ENCODE measurements at places on chromosomes 5 and 9. TPM values are rescaled to one million over a fixed set of nuclear protein-coding genes. Genes with fewer than 3 reads are reported as not detected.

CA9 gene
- total RNA-seq, result 3.9 TPM

IL7R gene
- 0.06 TPM for total RNA-seq

RAD50 gene
- total RNA-seq, result 30.0 TPM

HMCN2 gene
- 0.06 TPM for total RNA-seq

PHYHD1 gene
- total RNA-seq, result 33.5 TPM

STPG3 gene
- not detected for total RNA-seq

FAM151B gene
- 1.9 TPM for total RNA-seq

ELAVL2 gene
- total RNA-seq, result 0.12 TPM

CEP72 gene
- total RNA-seq, result 1.1 TPM

KLHL3 gene
- total RNA-seq, result 2.6 TPM

PCAT7 gene
- total RNA-seq, result not detected

MEIKIN gene
- not detected for total RNA-seq

ANGPTL2 gene
- total RNA-seq, result 157 TPM

FAM200C gene
- total RNA-seq, result 2.4 TPM

PCDHGB1 gene
- total RNA-seq, result 1.6 TPM
